ENCODE measurements at places on chromosomes 3 and 15.

DNA sequence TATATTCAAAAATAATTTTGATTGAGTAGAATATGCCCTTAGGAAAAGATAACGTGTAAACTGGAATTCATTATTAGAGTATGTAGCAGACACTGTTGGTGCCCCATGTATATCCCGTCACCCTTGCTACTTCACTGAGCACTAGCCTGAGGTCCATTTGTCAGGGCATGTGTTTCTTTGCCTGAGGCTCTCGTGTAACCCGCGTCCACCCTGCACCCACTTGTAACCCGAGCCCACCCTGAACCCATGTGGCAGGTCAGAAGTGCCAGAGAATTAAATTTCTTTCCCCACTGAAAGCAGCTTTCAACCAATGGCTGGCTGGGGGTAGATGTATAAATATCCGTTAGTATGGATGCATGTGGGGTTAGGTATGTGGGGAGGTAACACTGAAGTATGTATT lies 474.2 kb upstream of the ZNF385D start:
- DNase-seq: no peak

DNA sequence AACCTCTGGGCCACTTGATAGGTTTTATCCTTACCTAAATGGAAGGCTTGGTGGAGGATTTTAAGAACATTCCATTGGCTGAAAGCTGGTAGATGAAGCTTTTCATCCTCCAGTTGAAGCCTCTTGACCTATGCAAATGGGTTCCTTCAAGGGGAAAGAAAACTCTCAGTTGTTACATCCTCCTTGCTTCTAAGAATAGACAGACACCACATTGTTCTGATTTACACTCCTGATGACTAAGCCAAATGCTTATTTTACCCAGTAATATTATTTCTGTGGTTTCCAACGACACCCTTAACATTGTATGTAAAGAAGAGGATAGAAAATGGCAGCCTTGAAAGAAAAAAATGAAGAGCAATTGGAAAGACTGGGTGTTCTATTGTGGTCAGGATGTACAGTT lies 480.5 kb downstream of the OTOL1 start:
- no peak for DNase-seq

DNA sequence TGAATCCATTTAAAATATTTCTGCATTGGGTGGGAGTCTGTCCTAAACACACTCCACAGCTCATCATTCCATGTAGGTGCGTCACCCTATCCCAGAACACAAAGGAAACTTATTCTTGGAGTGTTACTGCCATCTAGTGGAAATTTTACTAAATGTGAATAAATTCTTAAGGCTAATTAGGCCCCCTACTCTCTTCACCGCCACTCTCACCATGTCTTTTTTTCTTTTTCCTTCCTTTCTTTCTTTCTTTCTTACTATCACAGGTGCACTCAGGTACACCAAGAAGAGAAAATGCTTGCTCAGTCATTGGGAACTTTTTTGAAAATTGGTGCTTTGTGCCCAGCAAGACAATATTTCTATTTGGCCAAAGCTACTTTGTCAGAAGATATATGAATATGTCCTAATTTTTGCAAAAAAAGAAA lies 26.4 kb upstream of the ATP8B4 start:
- DNase-seq: no peak

- no peak for DNase-seq
Measured at GRCh38 chr3:43246976-43247375, 39.4 kb upstream of the SNRK start.

- DNase-seq: no peak
Measured at GRCh38 chr15:64681424-64682024, 93.9 kb downstream of the RBPMS2 start.

- no peak for DNase-seq
Measured at GRCh38 chr15:59998950-59999611, 5.0 kb upstream of the FOXB1 start.

DNA sequence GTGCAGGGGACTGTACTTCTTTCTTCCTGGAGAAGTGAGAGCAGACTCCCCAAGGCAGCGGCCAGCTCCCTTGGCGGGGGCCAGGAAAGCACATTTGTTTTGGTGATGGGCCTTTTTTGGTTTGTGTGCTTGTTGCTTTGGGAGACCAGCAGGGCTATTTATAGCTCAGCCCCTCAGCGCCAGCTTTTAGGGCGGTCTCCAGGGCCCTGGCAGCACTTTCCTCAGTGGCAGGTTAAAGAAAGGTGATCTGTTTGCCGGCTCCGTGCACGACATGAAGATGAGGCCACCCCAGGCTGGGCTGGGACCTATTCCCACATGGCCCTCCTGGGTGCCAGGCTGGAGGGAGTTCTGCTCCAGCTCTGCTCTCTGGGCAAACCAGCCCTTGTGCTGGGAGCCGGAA lies 21.8 kb downstream of the SLC6A11 start:
- DNase-seq: no peak

DNA sequence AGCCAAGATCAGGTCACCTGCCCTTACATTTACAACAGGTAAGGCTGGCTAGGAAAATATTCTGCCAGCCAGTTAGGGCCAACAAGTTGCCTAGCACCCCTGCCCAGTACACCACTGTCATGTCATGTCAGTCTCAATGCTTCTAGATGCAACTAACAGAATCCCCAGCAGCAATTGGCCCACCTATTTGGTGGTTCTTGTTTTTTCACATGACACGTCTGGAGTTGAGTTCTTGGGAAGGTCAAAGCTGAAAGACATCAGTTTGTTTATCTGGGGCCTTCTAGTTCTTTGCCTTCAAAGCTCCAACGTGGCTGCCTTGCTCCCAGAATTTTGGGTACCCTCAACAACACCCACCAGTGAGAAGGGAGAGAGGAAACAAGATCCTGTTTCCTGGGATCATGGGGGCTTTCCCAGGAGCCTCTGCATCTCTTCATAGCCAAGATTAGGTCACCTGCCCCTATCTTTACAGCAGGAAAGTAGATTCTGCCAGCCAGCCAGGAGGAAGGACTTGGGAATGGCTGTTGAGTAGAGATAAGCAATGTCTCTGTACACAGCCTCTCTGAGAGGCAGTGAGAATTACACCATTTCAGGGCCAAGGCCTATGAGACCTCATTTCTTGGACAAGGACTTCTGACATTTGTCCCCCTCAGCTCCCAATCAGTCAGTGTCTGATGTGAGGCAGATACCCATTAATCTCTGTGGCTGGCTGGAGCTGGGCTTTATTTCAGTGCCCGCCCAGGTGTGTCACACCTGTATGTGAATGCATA lies 8.6 kb downstream of the GPX1 start:
- DNase-seq: no peak

GRCh38 chr3:172448661-172449465 lies 607 bp upstream of the GHSR start:
- no peak for DNase-seq

DNA sequence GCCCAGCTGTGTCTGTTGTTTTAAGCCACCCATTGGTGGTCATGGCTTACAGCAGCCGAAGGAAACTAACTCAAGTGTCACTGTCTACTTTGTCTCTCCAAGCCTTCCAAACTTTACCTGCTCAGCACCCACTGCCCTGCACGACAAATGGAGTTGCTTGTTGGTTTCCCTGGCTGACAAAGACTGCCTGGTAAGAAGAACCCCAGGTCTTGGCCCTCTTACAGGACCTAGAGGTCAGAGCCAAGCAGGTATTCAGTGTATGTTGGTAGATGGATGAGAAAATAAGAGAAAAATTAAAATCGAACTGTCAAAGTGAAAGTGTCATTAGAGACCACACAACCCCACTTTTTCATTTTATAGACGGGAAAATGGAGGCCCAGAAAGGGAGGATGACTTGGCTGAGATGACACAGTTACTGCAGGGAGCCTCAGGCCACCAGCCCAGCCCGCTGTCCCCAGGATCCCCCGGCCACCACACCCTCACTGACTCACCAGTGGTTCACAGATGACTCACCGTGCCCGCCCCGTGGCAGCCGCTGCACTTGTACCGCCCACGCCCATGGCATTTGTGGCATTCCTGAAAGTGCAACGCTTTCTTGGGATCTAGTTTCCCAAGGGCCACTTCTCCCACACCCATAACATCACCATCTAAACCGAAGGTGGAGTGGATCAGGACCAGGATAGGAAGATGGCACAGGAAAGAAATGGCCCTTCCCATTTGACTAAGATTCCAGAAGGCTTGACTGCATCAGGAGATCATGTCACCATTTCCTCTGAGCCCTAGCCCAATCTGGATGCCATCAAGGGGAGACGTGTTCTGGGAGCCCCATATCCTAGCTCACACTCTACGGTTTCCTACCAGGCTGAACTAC lies 15.2 kb downstream of the SSUH2 start:
- peak; percentile 58 for DNase-seq

GRCh38 chr15:52734329-52734728 lies 55.1 kb upstream of the ATOSA start:
- DNase-seq: no peak

All from stimulated activated CD8-positive, alpha-beta memory T cell treated with anti-CD3 and anti-CD28 coated beads, Interleukin-2, amount 100 ng/mL, for 48 hours (primary cell).